Tongue (tissue), 3 donors: ENCODE measurements at places on chromosomes 2 and 18. TPM values are rescaled to one million over a fixed set of nuclear protein-coding genes. Genes with fewer than 3 reads are reported as not detected.

GRCh38 chr18:23253630-23254029 is 118.3 kb downstream of the CABLES1 start:
- no peak for DNase-seq

DNA sequence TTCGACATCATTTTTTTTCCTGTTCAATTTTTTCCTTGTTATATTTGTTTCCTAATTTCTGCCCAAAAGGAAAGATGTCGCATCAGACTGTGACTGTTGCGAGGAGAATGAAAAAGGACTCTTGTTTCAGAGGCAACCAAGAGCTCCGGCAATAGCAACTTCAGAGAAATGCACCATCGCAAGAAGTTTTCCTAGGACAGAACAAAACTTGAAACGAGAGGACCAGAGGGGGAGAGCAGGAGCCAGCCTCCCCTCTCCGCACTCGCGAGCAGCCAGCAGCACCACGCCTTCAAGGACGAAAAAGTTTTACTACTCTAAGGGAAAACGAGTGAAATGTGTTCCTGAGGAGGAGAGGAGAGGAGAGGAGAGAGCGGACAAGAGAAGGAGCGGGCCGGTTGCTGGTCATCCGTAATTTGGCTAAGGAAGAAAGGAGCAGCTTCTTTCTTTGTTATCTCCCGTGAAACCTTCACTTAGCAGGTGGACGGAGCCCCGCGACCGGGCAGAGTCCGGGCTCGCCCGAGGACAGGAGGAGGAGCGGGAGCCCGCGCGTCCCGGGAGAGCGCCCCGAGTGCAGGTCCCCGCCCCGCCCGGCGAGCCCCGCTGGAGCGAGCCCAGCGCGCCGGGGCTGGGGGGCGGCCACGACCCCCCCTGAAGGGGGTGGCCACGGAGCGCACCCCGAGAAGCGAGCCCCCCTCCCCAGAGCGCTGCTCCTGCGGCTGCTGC is 744 bp downstream of the POU3F3 start:
- DNase-seq = no peak

DNA sequence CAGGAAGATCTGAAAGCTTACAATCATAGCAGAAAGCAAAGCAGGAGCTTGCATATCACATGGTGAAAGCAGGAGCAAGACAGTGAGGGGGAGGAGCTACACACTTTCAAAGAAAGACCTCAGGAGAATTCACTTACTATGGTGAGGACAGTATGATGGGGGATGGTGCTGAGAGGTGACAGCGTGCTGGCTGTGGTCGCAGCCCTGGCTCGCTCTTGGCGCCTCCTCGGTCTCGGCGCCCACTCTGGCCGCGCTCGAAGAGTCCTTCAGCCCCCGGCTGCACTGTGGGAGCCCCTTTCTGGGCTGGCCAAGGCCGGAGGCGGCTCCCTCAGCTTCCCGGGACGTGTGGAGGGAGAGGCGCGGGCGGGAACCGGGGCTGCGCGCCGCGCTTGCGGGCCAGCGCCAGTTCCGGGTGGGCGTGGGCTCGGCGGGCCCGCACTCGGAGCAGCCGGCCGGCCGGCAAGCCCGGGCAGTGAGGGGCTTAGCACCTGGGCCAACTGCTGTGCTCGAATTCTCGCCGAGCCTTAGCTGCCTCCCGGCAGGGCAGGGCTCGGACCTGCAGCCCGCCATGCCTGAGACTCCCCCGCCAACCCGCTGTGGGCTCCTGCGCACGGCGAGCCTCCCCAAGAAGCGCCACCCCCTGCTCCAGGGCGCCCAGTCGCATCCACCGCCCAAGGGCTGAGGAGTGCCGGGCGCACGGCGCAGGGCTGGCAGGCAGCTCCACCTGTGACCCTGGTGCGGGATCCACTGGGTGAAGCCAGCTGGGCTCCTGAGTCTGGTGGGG is 131.9 kb upstream of the SPATS2L start:
- DNase-seq = no peak

DNA sequence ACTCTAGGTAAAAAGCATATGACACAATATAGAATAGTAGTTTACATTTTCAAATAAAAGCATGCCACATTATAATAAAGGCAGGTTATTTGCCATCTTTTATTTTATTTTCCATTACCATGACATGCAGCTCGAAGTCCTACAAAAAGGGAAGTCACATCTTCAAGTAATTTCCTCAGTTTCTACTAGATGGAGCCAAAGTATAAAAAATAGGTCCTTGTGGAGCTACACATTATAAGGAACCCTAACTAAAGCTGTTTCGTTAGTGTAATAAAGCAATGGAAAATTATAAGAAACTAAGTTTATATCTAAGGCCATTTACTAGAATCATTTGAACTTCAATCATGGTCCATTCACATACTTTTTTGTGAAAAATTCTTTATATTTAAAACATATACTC is 674.5 kb downstream of the KCNJ3 start:
- peak; percentile 46 for DNase-seq

DNA sequence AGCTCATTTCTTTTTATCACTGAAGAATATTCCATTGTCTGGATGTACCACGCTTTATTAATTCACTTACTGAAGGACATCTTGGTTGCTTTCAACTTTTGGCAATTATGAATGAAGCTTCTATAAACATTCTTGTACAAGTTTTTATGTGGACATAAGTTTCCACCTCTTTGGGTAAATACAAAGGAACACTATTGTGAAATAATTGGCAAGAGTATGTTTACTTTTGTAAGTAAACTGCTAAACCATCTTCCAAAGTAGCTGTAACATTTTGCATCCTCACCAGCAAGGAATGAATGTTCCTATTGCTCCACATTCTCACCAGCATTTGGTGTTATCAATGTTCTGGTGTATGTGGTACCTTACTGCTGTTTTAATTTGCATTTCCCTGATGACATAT is 15.8 kb upstream of the VWC2L start:
- DNase-seq = no peak

GRCh38 chr2:32559136-32559535 is 68.7 kb upstream of the TTC27 start:
- peak; percentile 60 for DNase-seq

GRCh38 chr18:55247032-55247431 is 287.8 kb upstream of the CCDC68 start:
- no peak for DNase-seq

DNA sequence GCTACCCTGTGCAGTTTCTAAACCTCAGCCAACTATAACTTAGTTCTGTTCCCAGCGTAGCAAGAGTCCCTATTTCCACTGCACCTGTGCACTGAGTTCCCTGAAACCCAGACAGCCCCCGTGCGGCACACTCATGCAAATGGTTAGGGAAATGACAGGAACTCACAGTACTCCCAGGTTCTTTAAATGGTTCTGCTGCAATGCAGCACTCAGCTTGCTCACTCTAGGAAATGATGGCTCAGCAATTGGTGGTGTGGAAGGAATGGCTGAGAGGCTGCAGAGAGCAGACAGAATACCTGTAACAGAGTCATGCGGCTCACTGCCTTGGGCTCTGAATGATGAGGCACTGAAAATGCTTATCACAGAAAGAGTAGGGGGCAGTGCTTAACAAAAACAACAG is 143.0 kb downstream of the RAD51AP2 start:
- DNase-seq = no peak

GRCh38 chr2:210360412-210360811 is 45.4 kb upstream of the MYL1 start:
- no peak for DNase-seq

GRCh38 chr2:38668779-38669479 is 3.0 kb downstream of the GALM start:
- DNase-seq = no peak

GRCh38 chr2:149364839-149365238 is 34.5 kb downstream of the LYPD6 start:
- DNase-seq = no peak

DNA sequence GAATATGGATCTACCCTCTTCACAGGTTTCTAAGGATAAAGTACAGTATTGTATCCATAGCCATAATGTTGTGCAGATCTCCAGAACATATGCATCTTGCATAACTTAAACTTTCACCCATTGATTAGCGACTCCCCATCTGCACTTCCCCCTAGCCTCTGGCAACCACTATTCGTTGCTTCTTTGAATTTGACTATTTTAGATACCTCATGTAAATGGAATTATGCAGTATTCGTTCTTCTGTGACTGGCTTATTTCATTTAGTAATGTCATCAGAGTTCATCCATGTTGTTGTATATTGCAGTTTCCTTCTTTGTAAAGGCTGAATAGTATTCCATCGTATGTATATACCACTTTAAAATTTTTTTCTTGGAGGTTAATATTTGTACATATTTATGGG is 128.9 kb downstream of the SMAD7 start:
- no peak for DNase-seq

GRCh38 chr2:230890646-230891045 is 25.9 kb downstream of the ITM2C start:
- no peak for DNase-seq

DNA sequence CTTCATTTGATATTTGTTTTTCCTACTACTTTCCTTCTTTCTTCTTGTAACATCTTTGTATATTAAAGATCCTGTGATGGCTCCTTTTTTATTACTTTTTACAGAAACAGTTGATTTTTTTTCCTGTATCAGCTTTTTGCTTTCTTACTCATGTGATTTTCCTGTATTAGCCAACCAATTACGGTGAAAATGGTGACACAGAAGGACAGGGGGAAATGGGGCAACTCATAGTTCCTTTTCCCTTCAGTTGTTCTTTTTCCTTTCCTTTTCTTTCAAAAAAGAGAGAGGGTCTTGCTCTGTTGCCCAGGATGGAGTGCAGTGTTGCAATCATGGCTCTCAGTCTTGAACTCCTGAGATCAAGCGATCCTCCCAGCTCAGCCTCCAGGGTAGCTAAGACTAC is 117.8 kb downstream of the ATL2 start:
- DNase-seq = no peak

DNA sequence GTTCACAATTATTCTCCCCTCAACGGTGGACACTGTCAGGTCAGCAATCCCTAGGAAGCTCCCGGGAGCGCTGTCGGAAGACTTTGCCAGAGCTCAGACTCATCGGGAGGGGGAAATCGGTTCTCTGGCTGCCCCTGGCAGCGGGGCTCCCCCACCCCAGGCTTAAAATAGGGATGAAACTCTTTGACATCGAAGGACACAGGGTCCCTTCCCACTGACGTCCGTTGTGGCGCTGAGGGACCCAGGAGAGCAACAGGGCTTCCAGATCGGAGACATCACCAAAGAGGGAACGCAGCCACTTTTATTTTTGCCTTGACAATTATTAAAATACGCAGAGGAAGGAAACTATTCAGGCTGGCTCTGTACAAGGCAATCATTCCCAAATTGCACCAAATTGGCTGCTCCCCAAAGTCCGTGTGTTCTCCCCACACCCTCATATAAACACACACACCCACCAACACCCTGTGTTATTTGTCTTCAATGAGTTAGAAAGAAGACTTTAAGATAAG is 249.0 kb downstream of the CDH20 start:
- no peak for DNase-seq

DNA sequence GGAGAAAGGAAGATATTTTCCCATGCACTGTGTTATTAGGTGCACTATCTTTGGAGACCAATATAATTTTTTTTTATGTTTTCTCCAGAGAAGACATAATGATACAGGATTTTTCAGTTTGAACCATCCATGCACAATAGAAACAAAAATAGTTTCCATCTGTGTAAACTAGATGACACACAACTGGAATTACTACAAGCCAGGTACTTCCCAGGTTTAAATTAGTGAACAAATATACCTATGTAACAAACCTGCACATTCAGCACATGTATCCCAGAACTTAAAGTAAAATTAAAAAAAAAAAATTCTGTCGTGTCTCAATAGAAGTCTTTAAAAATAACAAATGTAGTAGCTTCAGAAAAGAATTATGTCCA is 1616.8 kb upstream of the ACVR2A start:
- no peak for DNase-seq

- peak; percentile 72 for DNase-seq
These were observed 518.0 kb downstream of the CNTNAP5 start for GRCh38 chr2:124542932-124543640.

GRCh38 chr18:7807936-7808453 is 240.9 kb downstream of the PTPRM start:
- DNase-seq = no peak

DNA sequence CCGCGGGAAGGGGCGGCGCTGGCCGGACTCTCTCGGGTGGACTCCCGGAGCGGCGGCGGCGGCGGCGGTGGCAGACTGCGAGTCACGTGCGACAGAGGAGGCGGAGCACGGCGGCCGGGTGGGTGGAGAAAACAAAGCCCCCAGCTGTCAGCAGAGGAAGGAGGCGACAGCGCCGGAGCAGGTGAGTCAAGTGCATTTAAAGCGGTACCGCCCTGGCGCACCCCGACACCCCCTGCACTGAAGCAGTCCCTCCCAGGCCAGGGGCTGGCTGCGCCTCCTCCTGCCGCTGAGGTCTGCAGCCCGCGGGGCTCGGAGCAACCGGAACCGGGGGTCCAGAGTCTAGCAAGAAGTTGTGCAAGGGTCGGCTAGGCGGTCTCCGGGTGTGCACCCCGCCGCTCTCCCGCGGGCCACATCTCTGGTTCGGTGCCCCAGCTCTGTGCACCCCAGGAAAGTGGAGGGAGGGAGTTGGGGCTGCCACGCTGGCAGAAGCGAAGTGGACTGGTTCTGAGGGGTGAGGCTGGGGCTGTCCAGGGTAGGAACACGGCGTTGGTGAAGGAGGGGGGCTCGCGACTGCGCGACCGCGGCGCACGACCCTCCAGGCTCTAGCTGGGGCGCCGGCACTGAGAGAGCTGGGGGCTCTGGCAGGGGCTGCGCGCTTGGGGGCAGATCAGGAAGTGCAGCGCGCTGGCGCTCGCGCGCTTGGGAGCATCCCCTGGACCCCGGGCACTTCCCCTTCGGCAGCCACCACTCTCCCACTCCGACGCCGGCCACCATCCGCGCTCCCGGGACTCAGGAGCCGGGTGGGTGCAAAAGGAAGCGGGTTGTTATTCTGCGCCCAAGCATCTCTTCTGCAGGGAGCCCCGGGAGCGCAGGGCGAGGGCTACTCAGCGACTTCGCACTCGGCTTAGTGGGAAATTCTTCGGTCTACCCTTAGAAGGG is 64.0 kb upstream of the MAPRE2 start:
- DNase-seq = peak; percentile 83

GRCh38 chr2:132752421-132753206 is 82.6 kb upstream of the LYPD1 start:
- DNase-seq = no peak

DNA sequence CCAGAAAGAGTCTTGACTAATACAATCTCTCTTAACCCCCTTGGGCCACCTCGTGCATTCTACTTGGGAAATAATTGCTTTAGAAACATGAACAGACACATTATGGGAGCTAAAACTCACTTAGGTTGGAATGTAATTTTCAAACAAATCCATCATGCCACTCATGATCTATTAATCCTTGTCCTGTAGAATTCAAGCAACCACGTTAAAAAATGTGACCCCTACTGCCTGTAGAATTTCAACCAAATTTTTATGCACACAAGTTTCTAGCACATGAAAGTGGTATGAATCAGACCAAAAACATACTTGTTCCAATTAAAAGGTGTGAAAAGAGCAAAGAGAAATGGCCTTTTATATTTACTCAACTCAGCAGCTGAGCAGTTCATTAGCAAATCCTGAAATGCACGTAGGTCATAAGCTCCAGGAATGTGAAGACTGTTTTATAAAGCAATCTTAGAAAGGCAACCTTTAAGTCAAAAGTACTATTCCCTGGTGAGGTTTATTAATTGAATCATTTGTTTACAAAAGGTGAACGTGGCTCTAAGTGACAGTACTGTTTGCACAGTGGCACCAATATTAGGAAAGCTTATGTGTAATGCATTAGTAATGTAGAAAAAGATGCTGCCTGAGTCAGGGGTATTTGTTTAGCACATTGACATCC is 459.4 kb upstream of the UBE2E3 start:
- peak; percentile 17 for DNase-seq

Gene NLRC4
- total RNA-seq = 1.7 TPM

Gene TMEM198
- 2.9 TPM for total RNA-seq

Gene LBX2
- total RNA-seq = not detected

Gene R3HDM1
- total RNA-seq = 17.6 TPM

Gene FEV
- total RNA-seq = not detected

Gene PER2
- total RNA-seq = 15.3 TPM

Gene MYO5B
- total RNA-seq = 12.8 TPM
